A549 treated with Mapracorat at 1 μM for 4 hours (cell line): ENCODE measurements at places on chromosomes 11 and 22. TPM values are rescaled to one million over a fixed set of nuclear protein-coding genes. Genes with fewer than 3 reads are reported as not detected.

Gene CNGA4
- 0.11 TPM in 1 of 5 replicates, not detected in the others for total RNA-seq

Gene C11orf42
- not detected in 5 replicates for total RNA-seq

Gene PRG3
- total RNA-seq: not detected in 5 replicates

Gene FXYD6
- 0.19 to 0.51 TPM (median 0.24 TPM) in 5 replicates for total RNA-seq

Gene PHOX2A
- not detected in 5 replicates for total RNA-seq

Gene DDTL
- 1.6 to 2.1 TPM (median 1.9 TPM) in 5 replicates for total RNA-seq

Gene OR4D5
- total RNA-seq: not detected in 5 replicates

Gene CDPF1
- total RNA-seq: 8.3 to 10.8 TPM (median 9.3 TPM) in 5 replicates

Gene ZNF202
- 8.1 to 9.4 TPM (median 8.8 TPM) in 5 replicates for total RNA-seq

Gene MARK2
- 25.1 to 28.9 TPM (median 27.7 TPM) in 5 replicates for total RNA-seq

Gene AQP11
- total RNA-seq: 0.94 to 1.7 TPM (median 1.6 TPM) in 5 replicates

Gene GSTT2B
- 0.28 to 0.43 TPM (median 0.39 TPM) in 5 replicates for total RNA-seq

Gene IRAG1
- 0.05 to 0.13 TPM (median 0.08 TPM) in 4 of 5 replicates, not detected in the other for total RNA-seq

Gene CATSPER1
- total RNA-seq: 1.2 to 2.2 TPM (median 1.7 TPM) in 5 replicates

Gene TRIM51
- total RNA-seq: not detected in 5 replicates

Gene CRYBB2
- total RNA-seq: not detected in 5 replicates

Gene H19
- 8.2 to 16.8 TPM (median 14.6 TPM) in 5 replicates for total RNA-seq

Gene OR8D4
- not detected in 5 replicates for total RNA-seq

Gene TIMM8B
- total RNA-seq: 69.5 to 77.7 TPM (median 70.9 TPM) in 5 replicates

Gene C22orf15
- total RNA-seq: not detected in 5 replicates

Gene MMP10
- total RNA-seq: 0.60 to 1.1 TPM (median 0.91 TPM) in 5 replicates

Gene EMID1
- total RNA-seq: 0.29 to 0.40 TPM (median 0.36 TPM) in 5 replicates

Gene YIF1A
- 94.5 to 120 TPM (median 118 TPM) in 5 replicates for total RNA-seq

Gene SAA4
- not detected in 5 replicates for total RNA-seq

Gene IRF7
- total RNA-seq: 5.0 to 7.9 TPM (median 6.0 TPM) in 5 replicates

Gene TRIM49D2
- 0.07 to 0.13 TPM (median 0.11 TPM) in 3 of 5 replicates, not detected in the others for total RNA-seq

Gene RFPL1
- not detected in 5 replicates for total RNA-seq

Gene OR8G5
- not detected in 5 replicates for total RNA-seq

Gene ACTN3
- not detected in 5 replicates for total RNA-seq

Gene CHADL
- not detected in 5 replicates for total RNA-seq

Gene DNAJB13
- total RNA-seq: 0.30 to 0.81 TPM (median 0.51 TPM) in 5 replicates

Gene RIMBP3B
- total RNA-seq: 0.26 to 0.71 TPM (median 0.35 TPM) in 5 replicates

Gene GAB4
- total RNA-seq: not detected in 5 replicates

Gene POLR3H
- total RNA-seq: 25.7 to 45.6 TPM (median 38.2 TPM) in 5 replicates

Gene TNNI2
- total RNA-seq: 0.23 TPM in 1 of 5 replicates, not detected in the others
